ENCODE measurements at places on chromosomes 3 and 15. TPM values are rescaled to one million over a fixed set of nuclear protein-coding genes. Genes with fewer than 3 reads are reported as not detected.

- no peak for DNase-seq
Observed at GRCh38 chr3:10470120-10471053, 35.0 kb downstream of the ATP2B2 start.

GRCh38 chr3:4750306-4750968, 228.8 kb upstream of the BHLHE40 start:
- DNase-seq, result peak; percentile 86

GCSAM gene
- total RNA-seq, result not detected

DAPK2 gene
- 1.8 TPM for total RNA-seq

GRCh38 chr3:82413171-82413570, 651.7 kb upstream of the GBE1 start:
- no peak for DNase-seq

DNA sequence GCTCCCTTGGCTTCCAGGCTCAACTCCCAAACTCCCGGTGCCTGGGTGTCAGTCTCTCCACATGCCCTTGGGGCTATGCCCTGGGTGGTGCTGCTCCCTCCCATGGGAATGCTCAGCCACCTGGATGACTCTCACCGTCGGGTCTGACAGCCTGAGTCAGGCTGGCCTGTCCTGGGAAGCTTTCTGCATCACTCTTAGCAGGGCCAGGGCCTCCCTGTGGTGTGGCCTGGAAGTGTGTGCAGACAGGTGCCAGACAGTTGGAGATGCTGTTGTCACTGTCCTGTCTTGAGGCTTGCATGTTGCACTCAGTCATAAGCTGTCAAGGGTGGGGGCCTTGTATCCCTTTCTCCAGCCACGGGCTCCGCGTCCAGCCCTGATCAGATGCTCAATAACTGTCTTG, 71.7 kb downstream of the GABRG3 start:
- DNase-seq, result no peak

DNA sequence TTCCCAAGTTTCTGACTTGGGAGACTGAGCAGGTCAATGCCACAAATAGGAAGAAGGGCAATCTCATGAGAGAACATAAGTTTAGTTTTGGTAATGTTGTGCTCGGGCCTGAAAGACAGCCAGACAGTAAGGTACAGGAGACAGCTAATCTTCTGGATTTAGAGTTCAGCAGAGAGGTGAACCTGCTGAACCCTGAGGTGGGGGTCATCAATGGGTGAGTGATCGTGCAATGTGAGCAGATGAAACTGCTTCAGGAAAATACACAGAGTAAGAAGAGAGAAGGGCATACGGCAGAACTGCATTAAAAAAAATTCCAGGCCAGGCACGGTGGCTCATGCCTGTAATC, 23.3 kb downstream of the RUBCN start:
- DNase-seq, result no peak

- DNase-seq, result no peak
Observed at GRCh38 chr15:39629906-39630305, 49.0 kb downstream of the THBS1 start.
